Stimulated activated CD4-positive, alpha-beta T cell treated with anti-CD3 and anti-CD28 coated beads, Interleukin-4, amount 100 ng/mL, for 4 hours (primary cell): ENCODE measurements at places on chromosomes 1 and 21.

- DNase-seq: no peak
These were observed 50.7 kb upstream of the PDE4B start for GRCh38 chr1:65741993-65742392.

- DNase-seq: no peak
These were observed 59.2 kb downstream of the LHX9 start for GRCh38 chr1:197976368-197976767.

GRCh38 chr1:184300446-184300845 lies 86.4 kb upstream of the C1orf21 start:
- DNase-seq: no peak

- peak; percentile 34 for DNase-seq
These were observed 3.0 kb upstream of the MDM4 start for GRCh38 chr1:204513117-204513716.

DNA sequence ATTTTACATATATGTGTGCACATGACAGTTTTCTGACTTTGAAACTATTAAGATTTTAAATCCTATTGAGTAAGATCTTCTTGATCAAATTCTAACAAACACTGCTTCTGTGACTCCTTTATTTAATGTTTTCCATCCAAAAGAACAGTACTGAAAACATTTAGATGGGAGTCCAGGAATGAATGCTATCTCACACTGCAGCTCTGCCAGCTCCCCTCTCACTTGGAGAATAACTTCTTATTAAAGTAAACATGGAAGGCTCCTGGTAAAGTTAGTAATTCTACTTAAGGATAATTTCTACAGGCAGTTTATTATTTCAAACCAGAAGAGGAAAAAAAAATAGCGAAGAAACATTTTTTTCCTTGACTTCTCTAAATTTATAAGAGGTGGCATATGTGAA lies 349.1 kb downstream of the DPYD start:
- DNase-seq: no peak

DNA sequence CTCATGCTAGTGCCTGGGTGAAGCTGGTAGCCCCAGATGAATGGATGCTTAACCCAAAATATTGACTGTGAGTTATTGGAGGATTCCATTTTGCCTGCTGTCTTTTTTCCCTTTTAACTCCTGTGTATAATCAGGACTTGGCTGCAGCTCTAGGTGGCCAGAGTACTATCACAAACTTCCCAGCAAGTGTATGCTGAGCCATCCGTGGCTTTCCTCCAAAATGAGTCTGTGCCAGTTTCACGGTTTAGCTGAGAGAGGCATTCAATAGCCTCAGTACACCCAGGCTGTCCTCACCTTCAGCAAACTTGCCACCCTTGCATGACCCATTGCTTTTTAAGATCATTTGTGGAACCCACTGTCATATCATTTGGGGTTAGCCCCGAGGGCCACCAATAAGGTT lies 5.3 kb upstream of the DPT start:
- DNase-seq: no peak

GRCh38 chr1:221478050-221478949 lies 263.6 kb downstream of the DUSP10 start:
- peak; percentile 58 for DNase-seq

- DNase-seq: no peak
These were observed 57.8 kb downstream of the FOXO6 start for GRCh38 chr1:41418857-41419583.
